ENCODE measurements at places on chromosomes 12 and 14.
A peak's percentile ranks its signal among the peaks of the same experiment; 100 is the strongest.

DNA sequence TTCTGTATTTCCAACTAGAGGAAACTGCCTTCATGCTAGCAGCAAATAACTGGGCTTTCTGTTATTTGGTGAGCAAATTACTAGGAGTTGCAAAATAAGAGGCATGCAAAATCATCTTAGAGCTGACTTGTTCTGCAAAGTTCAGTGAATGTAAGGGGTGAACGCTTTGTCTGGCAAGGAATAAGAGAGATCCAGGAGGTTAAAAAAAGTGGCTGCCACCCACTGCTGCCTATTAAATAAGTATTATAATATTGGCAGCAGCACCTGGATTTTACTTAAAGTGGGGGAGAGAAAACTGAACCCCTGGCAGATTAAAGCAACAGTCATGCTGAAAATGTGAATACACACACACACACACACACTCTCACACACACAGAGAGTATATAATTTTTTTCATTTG lies 557.0 kb downstream of the FLRT2 start:
- no peak for DNase-seq

DNA sequence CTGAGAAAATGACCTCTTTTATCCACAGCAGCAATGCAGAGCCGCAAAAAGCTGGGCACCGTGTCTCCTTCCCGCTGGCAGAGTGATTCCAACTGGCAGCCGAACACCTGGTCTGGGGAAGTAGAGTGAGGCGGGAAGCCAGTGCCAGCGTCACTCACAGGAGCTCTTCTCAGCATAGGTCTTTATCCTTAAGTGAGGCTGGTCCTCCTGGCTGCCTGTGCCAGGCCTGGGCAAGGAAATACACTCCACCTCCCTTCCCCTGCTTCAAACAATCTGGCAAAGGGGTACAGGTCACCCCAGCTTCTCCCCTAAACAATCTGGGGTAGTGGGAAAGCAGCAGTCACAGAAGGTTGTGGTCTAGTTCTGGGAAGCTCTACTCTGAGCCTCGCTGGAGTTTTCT lies 4.8 kb downstream of the ARHGAP9 start:
- DNase-seq, result no peak

- DNase-seq, result peak; percentile 71
These were observed 387.9 kb downstream of the DAD1 start for GRCh38 chr14:22200977-22201605.

DNA sequence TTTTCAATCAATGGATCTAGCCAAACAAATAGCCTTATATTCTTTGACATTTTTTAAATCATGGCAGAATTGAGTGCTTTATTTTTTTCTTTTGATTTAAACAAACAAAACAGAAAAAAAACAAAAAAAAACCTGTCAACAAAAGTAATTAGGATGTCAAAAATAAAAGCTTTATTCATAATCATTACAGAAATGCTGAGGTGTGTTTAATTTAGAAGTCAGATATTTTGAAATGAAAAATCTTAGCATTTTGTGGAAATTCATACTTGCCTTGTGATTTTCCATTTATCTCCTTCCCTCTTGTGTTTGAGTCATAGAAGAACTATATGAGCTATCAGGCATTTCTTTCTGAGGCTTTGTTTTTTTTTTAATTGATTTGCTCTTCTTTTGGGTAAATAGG lies 387.0 kb upstream of the STXBP6 start:
- no peak for DNase-seq

- DNase-seq, result peak; percentile 25
These were observed 147.4 kb upstream of the FOXN3 start for GRCh38 chr14:89564286-89564957.

GRCh38 chr12:52501490-52501889 lies 8.4 kb upstream of the KRT6A start:
- no peak for DNase-seq

GRCh38 chr12:25458047-25458552 lies 95.0 kb downstream of the LMNTD1 start:
- DNase-seq, result peak; percentile 95

- DNase-seq, result no peak
These were observed 9.6 kb upstream of the GPHN start for GRCh38 chr14:66498311-66498710.

GRCh38 chr12:57515934-57516541 lies 4.3 kb downstream of the DDIT3 start:
- no peak for DNase-seq

GRCh38 chr14:24381363-24382063 lies 13.5 kb downstream of the NFATC4 start:
- DNase-seq, result no peak

- DNase-seq, result no peak
These were observed 4.4 kb upstream of the CTDSP2 start for GRCh38 chr12:57850854-57851430.

DNA sequence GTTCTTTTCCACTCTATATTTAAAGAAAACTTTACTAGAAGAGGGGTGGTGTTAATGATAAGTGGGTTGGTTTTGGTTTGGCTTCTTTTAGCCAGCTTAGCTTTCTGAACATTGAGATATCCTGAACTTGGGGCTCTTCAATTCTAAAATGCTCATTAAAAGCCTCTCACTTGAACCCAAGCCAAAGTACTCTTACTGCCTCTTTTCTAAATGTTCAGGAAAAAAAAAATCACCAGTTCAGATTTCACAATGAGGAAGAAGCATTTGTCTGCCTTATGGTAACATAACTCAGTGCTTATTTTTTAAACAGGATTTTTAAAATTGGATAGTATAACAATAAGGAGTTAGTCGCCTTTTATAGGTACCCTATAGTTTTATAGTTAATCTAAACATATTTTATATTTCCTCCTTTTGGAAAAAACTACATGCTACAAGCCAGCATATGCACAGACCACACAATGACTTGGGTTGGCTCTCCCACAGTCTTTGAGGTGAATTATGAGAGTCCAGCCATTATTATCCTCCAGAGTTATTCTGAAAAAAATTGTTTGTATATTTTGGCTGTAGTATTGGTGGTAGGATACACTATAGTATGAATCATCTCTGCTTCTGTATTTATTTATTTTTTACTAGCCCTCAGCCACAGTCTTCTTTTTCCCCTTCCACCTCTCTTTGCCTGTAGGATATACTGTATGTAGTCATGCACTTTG lies 195.5 kb upstream of the TMPO start:
- no peak for DNase-seq

GRCh38 chr14:61478971-61479473 lies 157.6 kb downstream of the PRKCH start:
- DNase-seq, result no peak

GRCh38 chr14:71523630-71524319 lies 408.5 kb upstream of the RGS6 start:
- DNase-seq, result peak; percentile 44

DNA sequence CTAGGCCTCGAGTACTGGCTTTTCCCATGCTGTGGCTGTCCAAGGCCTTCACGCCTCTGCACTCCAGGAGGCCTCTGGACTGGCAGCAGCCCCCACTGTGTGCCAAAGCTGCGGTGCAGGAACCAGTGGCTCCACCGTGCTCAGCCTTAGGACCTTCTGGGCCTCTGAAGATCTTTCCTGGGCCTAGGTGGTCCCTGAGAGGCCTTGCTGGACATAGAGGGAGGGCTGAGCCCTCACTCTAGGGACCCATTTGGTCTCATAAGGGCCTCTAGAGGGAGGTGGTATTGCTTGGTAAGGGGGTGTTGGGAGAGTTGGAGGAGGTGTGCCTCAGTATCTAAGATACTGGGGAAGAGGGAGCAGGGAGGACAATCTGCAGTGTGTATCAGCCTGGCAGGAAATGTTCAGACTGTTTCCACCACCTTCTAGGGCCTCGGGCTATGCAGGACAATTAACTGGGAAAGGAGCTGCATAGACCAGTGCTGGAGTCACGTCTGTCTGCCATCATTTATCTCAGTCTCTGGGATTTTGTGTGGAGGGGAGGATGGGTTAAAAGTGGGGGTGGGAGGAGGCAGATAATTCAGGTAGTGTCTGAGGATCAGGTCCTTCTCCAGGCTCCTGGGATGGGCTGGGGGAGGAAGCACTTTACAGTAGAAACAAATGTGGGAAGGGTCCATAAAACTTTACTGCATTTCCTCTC lies 2.9 kb downstream of the HOXC5 start:
- DNase-seq, result no peak

DNA sequence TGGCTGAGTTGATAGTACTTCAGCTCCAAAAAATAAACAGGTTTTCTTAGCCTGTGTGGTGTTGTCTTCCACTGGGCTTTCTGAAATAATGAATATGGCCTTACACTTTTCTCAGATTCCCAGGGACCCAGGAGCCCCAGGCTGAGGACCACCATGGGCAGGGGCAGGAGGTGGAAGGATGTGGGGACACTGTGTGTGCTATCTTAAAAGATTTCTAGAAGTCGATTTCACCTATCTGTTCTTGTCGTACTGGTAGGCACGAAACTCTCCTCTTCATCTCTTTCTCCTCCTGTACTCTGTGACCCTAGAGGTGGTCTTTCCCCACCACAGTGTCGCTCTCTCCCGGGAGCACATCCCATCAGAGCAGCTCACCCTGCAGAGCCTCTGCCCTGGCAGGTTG lies 107.7 kb upstream of the FKBP4 start:
- no peak for DNase-seq

DNA sequence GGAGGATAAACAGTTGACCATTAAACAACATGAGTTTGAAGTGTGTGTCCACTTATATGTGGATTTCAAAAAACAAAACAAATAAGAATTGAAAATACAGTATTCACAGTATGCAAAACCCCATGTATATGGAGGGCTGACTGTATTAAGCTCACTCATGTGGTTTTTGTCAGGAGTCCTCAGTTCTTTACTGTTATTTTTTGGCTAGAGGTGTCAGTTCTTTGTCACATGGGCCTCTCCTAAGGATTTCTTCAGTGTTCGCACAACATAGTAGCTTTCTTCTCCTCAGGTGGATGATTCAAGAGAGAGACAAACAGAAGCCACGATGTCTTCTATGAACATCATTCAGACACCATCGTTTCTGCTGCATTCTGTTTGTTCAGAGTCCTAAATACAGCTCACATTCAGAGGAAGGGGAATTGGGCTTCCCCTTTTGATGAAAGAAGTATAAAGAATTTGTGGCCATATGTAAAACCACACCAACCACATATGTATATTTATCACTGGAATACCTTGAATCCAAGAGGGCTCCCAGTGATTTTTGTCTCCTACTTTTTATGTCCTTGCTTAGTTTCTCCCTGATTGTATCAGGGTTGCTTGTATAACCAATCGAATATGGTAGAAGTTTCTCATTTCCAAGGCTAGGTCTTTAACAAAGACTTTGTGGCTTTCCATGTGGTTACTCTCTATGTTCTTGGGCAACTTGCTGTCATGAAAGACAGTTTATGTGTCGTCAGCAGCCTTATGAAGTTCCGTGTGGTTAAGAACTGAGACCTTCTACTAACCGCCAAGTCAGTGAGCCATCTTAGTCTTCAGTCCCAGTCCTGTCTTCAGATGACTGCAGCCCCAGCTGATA lies 18.9 kb downstream of the MNAT1 start:
- DNase-seq, result peak; percentile 82

- no peak for DNase-seq
These were observed 27.6 kb downstream of the WSCD2 start for GRCh38 chr12:108156717-108157116.

DNA sequence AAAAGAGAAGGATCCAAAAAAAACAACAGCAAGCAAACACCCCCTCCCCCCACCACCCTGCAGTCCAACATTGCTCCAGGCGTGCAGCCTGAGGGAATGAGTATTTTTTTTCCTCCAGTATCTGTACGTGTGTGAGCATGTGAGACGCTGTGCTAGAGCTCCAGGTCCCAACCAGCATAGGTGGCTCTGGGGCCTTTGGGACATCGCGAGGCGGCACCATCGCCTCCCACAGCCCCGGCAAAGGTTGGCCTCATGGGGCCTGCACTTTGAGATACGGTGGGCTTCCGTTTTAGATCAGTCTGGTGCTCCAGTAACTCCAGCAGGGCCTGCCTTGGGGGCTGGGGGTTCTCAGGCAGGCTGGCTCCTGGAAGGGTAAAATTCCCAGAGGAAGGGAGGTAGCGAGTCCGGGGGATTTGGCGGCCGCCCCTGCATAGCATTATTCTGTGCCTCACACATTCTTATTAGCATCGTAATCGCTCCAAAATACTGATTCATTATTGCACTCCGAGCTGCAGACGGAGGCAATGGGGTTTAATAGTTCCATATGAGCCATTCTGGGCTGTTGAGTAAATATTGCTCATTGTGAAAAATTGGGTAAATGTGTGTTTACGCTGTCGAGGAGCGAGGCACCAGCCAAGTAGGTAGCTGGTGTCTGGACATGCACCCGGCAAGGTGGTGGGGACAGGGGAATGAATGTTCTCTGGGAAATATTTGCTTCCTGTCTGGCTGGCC lies 143.1 kb upstream of the MYL2 start:
- peak; percentile 44 for DNase-seq

- DNase-seq, result no peak
These were observed 9.9 kb downstream of the POP5 start for GRCh38 chr12:120571299-120571698.

DNA sequence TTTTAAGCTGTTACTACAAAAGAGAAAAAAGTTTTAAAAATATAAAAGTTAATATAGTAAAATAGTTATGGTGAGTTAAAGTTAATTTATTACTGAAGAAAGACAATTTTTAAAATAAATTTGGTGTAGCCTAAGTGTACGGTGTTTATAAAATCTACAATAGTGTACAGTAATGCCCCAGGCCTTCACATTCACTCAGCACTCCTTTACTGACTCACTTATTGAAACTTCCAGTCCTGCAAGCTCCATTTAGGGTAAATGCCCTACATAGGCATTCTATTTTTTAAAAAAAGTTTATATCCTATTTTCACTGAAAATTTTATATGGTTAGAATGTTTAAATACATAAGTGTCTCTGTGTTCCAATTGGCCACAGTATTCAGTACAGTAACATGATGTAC lies 769.5 kb upstream of the NOVA1 start:
- no peak for DNase-seq

- DNase-seq, result peak; percentile 57
These were observed 31.1 kb upstream of the MON2 start for GRCh38 chr12:62435303-62436163.

DNA sequence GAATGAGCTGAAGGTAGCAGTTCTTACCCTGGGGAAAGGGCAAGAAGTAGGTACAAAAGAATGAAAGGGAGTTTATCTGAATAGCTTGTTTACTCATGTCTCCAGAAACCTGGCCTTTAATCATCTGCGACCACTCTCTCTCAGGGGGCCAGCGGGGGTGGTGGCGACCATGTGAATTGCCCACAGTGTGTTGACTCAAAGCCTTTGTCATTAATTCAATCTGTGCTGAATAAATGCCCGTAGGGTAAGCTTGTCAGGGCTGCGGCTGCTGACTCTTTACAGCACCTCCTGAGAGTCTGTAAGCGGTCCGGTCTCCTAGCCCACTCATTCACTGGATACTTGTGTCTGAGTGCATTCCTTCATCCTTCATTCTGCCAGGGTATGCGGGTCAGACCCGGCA lies 874.4 kb downstream of the SLC6A15 start:
- no peak for DNase-seq
